ENCODE measurements at places on chromosomes 2 and 18.
A peak's percentile ranks its signal among the peaks of the same experiment; 100 is the strongest.

GRCh38 chr2:233331536-233331935 lies 22.8 kb upstream of the DGKD start:
- peak; percentile 18 for DNase-seq

DNA sequence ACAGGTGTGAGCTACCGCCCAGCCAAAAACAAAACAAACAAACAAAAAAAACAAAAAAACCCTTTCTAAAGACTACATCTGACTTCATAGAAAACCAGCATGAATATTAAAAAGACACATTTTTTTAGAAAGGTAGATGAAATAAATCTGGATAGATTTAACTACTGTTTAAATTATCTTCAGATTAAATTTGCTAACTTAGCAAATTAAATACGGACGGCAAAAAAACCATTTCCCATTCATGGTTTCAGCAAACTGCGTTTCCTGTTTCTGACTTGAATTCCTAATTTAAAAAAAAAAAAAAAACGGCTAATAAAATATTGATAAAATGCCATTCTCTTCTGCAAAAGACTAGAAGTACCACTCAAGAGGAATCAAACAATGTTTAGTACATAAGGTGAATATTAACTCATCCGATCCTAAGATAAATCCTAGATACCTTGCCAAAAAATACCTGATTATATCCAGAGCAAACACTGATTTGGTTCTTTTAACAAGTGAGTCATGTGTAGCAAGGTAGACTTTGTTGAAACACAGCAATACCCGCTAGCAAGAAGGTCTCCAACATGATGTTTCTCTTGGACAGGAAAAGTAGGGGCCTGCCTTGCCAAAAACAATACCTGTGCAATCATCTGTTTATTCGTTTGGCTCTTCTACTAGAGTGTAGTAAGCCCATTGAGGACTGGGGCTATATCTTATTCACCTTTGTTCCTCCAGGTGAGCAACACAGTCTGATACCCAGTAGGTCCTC lies 96.2 kb downstream of the BARD1 start:
- no peak for DNase-seq

DNA sequence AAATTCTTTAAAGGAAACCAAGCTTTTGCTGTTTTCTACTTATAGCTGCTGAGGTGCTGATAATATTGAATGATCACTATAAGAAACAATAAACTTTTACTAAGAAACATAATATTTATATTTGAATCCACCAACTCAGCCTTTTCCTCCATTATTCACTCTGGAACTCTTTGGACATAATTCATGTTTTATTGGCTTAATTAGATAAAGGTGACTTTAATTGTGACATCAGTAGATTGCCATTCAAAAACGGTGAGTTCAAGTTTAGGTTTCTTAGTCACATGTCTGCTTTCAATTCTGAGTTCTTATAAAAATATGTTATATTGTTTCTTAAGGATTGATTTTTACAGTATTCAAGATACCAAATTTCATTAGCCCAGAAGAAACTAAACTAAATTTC lies 24.0 kb downstream of the CCDC85A start:
- DNase-seq, result no peak

GRCh38 chr2:226726546-226726945 lies 73.1 kb downstream of the IRS1 start:
- DNase-seq, result no peak

DNA sequence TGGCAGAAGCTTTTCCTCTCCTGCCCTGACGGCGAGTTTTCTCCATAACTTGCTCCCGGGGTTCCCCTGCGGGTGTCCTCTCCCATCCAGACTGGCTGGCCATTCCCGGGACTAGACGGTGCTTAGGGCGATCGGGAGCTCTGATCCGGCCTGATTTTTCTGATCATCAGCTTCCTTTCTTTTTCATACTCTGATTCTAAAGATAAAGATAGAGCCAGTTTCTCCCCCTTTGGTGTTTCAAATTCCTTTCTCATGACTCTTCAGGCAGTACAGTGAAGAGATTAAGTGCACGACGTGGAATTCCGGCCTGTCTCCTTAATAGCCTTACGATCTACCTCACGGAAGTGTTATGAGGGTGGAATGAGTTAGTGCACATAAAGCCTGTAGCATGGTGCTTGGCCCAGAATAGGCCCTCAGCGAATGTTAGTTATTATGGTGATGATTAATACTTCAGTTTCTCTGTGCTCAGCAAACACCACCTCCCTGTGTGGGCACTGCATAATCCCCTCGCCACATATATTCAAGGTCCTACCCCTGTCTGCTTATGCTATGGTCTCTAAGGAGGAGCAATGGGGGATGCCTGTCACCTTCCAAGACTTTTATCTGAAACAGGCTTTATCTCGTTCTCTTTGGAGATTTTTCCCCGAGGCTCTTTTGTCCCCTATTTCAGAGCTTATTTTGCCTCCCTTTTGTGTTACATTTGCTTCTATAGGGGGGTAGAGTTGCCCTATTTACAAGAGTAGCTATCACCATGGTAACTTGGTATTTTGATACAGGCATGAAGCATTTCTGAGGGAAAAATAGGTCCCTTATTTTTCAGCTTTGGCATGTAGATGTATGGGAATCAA lies 254.8 kb downstream of the CDH2 start:
- no peak for DNase-seq

GRCh38 chr2:220373878-220374277 lies 746.4 kb downstream of the SLC4A3 start:
- DNase-seq, result no peak

GRCh38 chr2:172403881-172404468 lies 23.4 kb upstream of the ITGA6 start:
- no peak for DNase-seq

- no peak for DNase-seq
Measured at GRCh38 chr18:78006006-78006773, 756.5 kb downstream of the GALR1 start.

- peak; percentile 61 for DNase-seq
Measured at GRCh38 chr18:35231052-35231451, 9.8 kb upstream of the ZNF397 start.
